ENCODE measurements at places on chromosomes 13 and 19. TPM values are rescaled to one million over a fixed set of nuclear protein-coding genes. Genes with fewer than 3 reads are reported as not detected.

GRCh38 chr13:111005364-111005763 lies 90.5 kb upstream of the ANKRD10 start:
- no peaks in the 10 kb centered on the region for H3K36me3 ChIP-seq
- H3K27ac ChIP-seq = no peak overlapping the region
- H3K4me1 ChIP-seq = no peaks in the 10 kb centered on the region
- H3K4me3 ChIP-seq = no peak overlapping the region
- DNase-seq = no peak

GRCh38 chr13:22285867-22286266 lies 615.0 kb downstream of the FGF9 start:
- H3K36me3 ChIP-seq = no peaks in the 10 kb centered on the region
- no peak for DNase-seq
- no peaks in the 10 kb centered on the region for H3K4me1 ChIP-seq
- H3K4me3 ChIP-seq = no peak overlapping the region

DNA sequence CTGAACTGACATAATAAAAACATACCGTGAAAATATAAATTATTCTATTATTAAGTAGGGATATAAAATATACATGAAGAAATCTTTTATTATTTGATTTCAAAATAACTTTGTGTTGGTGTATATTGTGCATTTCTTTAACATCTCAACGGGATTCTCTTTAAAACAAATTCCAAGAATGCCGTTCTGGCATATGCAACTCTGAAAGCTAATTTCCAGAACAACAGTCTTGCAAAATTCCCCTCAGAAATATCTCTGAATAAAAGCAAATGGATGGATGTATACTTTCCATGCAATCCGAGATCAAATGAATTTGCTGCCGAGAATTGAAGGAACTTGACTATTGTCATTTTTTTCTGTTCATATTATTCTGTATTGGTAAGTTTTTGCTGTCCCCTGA lies 1579.8 kb downstream of the PCDH9 start:
- H3K4me3 ChIP-seq = no peak overlapping the region
- no peaks in the 10 kb centered on the region for H3K4me1 ChIP-seq
- DNase-seq = no peak
- H3K27me3 ChIP-seq = no peaks in the 10 kb centered on the region
- H3K27ac ChIP-seq = no peak overlapping the region

DNA sequence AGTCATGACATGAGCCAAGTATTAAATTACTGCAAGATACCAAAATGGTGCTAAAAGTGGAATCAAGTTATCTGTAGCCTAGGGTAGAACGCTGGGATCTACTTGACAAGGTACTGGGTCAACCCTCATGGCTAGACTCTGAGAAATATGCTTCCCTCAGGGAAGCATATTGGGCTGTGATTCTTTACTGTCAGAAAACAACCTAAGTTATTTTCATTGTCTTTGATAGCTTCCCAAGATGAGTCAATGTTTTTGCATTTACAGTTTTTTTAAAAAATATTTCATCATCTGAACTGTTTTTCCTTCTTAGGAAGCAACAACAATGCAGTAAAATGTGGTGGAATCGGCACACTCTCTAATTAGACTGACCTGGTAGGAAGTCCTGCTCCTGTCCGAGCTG lies 218.0 kb downstream of the RGCC start:
- H3K4me3 ChIP-seq = no peak overlapping the region
- H3K36me3 ChIP-seq = peaks cover 5% of the 10 kb centered on the region
- H3K27ac ChIP-seq = peak overlapping the region; percentile 53
- DNase-seq = no peak
- peaks cover 10% of the 10 kb centered on the region for H3K4me1 ChIP-seq

DNA sequence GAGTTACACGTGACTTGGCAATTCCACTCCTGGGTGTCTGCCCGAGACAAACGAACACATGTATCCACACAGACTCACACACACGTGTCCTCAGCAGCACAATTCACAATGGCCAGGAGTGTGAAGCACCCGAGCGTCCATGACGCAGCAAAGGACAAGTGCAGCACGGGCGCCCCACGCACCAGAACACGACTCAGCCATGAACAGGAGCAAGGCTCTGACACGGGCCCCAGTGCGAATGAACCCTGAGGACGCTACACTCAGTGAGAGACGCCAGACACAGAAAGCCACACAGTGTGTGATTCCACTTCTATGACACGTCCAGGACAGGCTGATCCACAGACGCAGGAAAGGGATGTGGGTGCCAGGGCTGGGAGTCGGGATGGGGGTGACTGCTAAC lies 36.4 kb downstream of the PIP5K1C start:
- H3K4me3 ChIP-seq = no peak overlapping the region
- no peak for DNase-seq
- H3K4me1 ChIP-seq = peaks cover 3% of the 10 kb centered on the region
- peaks cover 12% of the 10 kb centered on the region for H3K36me3 ChIP-seq

The TMEM255B gene
- 7.6 TPM for polyA plus RNA-seq

The ZNF699 gene
- polyA plus RNA-seq = 3.7 TPM
